ENCODE measurements at places on chromosomes 2 and 18.

DNA sequence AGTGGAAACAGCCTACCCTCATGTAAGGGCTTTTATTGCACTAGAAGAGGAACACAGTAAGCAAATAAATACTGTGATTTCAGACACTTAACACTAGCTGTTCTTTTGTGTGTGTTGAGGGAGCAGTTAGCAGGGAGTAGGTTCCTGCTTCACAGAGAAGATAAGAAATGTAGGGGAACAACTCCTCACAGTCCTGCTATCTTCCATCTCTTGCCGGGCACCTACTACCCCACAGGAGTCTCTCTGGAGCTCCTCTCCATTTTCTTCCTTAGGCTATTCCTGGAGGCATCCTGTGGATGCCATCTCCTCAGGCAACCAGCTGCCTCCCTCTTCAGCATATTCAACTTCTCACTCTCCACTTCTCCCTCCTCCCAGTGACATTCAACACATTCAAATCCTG, 145.0 kb downstream of the SRBD1 start:
- DNase-seq, result no peak

DNA sequence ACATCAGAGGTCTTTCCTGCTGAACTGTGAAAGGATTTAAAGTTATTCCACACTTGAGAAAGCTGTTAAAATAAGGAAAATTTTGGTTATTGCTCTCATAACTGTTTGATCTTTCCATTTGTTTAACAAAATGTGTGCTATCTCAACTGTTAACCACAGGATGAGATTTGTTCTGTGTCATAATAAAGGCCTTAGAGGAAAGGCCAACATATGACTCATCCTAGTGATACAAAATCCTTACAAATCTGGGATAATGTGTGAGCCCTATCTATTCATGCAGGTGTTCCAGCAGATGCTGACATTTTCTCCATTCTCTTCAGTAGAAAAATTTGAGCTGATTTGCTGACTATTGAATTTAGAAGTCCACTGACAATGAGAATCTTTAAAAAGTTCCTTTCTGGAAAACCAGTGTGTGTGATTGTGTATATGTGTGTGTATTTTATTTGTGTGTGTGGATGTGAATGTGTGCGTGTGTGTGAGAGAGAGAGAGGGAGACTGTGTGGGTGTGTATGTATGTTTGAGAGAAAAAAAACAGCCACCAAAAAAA, 1111.9 kb upstream of the GYPC start:
- no peak for DNase-seq

- no peak for DNase-seq
Observed at GRCh38 chr18:23650968-23651927, 11.5 kb downstream of the ANKRD29 start.

- no peak for DNase-seq
Observed at GRCh38 chr18:55768255-55768654, 180.3 kb upstream of the TCF4 start.

GRCh38 chr2:7899923-7900322, 781.9 kb upstream of the ID2 start:
- DNase-seq, result no peak

- no peak for DNase-seq
Observed at GRCh38 chr18:59033359-59033758, 106.3 kb upstream of the SEC11C start.

- DNase-seq, result no peak
Observed at GRCh38 chr2:26720322-26721114, 28.0 kb downstream of the KCNK3 start.

DNA sequence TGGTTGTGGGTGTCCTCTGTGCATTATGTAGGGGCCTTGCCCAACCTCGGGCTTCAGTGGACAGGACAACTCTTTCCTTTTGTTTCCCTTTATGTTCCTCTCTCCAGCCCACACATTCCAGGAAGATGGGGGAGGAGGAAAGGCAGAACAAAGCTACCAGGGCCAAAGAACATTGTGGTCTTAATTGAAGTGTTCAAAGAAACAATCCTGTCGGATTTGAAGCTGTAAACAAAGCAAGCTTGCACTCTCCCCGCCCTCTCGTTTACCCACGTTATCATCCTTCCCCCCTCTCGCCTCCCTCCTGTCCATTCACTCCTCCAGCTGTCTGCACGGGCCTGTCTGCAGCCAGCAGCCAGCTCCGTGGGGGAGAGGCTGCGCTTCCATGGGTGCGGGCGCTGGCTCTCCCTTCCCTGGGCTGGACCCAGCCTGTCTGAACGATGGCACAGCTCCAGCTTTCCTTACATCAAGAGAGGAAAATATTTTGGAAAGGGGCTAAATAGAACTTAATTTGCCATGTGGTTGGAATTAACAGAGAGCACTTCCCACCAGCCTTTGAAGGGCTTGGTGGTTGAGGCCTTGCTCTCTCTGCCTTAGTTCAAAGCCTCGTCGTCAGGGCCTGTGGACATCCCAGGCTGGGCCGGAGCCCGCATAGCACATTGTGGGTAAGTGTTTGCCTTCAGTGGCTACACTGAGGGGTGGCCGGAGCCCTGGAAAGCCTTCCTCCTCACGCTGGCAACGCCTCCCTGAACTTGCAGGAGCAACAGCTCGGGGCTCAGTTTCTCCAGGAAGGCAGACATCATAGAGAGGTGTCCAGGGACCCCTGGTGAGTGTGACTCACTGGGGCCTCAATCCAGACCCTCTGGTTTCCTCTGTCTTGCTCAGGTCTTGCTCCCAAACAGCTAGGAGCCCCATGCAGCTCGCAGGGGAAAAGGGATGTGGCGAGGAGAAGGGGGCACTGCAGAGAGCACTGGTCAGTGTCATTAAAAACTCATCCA, 60.6 kb upstream of the HS6ST1 start:
- no peak for DNase-seq

DNA sequence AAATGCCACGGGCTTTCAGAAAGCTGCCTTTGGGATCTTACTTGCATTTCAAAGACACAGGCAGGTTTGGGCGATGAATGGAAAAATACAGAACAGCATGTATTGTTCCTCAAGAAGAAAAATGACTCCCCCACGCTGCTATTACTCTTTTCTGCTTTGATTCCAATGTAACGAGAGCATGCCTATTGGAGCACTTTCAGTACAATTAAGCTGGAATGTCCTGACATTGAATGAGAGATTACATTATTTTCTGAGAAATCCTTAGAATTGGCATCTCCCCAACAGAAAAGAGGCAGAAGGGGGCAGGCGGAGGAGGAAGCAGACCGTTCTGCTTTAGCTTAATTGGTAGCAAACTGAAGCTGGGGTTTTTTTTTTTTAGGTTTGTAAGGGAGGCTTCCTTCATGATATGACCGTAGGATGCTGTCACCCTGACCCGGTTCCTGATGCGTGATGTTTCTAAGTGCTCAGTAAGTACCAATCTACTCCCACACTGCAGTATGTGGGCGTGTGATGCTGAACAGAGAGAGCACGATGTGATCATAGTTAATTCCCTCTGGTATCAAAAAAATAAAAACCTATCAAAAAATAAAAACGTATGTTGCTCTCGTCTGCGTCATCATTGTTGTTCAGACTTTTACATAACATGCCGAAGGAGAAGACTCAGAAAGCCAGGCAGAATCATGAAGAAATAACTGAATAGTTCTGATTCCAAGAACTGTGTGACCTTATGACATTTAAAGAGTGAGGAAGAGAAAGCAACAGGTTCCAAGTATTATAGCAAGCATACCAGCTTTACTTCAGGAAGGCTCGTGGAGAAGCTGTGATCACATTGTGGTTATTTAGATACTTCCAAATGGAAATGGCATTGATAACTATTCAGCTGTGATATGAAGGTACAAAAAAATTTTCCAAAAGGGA, 40.5 kb downstream of the LONRF2 start:
- DNase-seq, result no peak

DNA sequence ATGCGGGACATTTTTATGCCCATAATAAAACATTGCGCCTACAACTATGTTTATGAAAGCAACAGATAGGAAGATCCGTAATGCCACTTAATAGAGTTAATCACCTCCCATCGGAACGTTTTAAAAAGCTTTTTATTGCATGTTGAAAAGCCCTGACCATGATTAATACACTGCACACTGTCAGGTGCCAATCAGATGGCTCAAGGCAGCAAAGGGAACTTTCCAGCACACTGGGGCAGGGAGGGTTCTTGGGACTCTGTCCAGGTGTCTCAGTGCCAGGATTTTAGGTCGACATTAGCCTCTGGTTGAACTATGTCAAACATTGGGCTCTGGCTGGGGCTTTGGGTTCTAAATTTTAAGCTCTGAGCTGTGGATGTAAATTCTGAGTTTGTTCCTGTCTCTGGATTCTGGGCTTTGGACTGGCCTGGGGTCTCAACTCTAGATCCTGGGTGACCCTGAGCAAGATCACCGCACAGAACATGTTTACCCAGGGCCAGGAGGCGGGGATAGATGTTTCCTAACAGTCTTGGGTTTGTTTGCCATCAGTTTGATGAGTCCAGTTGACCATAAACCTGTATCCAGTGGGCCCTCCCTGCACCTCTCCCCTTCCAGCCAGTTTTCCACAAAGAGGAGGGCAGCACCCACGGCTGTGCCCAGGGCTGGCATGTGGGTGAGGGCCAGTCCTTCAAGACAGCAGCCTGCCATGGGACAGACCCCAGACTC, 262.7 kb downstream of the ATAD2B start:
- DNase-seq, result no peak

DNA sequence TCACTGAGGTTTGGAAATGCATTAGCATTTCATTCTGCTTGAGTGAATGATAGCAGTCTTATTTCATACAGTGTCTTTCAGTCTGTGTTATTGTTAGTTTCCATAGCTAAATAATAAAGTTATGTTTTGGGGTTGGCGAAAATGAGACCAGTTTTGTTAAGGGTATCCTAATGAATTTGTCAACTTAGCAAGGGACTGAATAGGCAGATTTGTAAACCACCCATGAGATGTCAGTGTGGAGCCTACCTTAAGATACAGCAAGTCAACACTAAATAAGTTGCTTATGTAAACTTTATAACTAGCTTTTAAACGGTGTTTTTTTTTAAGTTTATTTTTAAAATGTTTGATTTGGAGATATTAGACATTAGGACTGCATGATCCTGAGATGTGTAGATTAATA, 11.9 kb downstream of the NAPG start:
- DNase-seq, result no peak

- DNase-seq, result no peak
Observed at GRCh38 chr2:57602733-57603132, 443.9 kb upstream of the VRK2 start.

GRCh38 chr18:62518460-62519375, 4.1 kb upstream of the ZCCHC2 start:
- no peak for DNase-seq

DNA sequence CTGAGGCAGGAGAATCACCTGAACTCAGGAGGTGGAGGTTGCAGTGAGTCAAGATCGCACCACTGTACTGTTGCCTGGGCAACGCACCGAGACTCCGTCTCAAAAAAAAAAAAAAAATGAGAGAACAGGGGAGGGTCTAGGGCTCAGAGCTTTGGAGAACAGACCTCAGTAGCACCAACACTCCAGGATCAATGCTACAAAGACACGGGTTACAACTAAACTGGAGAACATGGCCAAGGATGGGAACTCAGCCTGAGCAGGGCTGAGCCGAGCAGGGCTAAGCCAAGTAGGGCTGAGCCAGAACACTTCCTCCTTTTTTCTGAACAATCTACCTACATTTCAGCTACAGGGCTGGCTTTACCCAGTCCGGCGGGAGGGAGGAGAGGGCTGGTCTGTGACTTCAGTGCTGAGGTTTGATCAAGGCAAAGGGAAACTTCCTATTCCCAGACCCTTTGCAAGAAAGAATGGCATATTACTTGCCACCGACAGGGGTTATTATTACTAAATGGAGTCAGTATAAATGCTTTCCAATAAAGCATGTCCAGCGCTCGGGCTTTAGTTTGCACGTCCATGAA, 2.9 kb upstream of the CASP8 start:
- DNase-seq, result no peak

DNA sequence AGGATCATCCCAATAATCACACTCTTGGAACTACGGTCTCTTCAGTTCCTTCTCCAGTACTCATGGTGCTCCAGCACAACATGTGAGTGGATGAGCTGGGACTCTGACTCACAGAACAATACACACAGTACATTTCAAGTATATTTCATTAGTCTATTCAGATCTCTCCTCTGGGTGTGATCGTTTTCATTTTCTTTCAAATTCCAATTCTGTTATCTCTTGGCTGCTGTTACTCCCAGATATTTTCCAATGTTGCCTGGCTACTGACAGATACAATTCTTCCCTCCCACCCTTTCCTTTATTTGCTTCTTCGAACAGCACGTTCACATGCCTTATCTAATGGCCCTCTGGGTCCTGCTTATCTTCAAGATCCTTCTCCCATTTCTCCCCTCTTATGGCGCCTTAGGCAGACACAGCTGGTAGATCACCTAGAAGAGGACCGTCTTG, 216.0 kb downstream of the ACKR3 start:
- DNase-seq, result no peak

DNA sequence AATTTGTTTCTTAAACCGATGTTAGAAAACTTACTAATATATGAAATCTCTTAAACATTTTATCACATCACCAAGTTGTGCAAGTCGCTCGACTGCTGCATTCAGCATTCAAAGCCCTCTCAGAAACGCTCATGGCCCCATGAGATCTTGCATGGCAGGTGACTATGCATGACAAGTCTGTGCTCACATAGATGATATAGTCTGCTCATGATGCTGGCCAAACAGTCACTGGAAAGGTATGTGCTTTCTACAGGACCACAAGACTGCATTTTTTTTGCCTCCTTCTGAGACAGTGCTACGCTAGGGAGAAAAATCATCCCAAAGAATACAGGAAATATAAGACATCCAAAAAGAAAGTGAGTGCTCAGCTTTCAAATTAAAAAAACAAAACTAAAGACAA, 98.3 kb upstream of the ZBTB14 start:
- DNase-seq, result no peak

- DNase-seq, result no peak
Observed at GRCh38 chr2:235768606-235769005, 274.8 kb downstream of the AGAP1 start.

- no peak for DNase-seq
Observed at GRCh38 chr18:23912356-23912755, 102.2 kb upstream of the TTC39C start.

GRCh38 chr2:138485019-138485418, 16.6 kb upstream of the SPOPL start:
- DNase-seq, result no peak

- DNase-seq, result no peak
Observed at GRCh38 chr2:37819186-37819585, 105.9 kb upstream of the RMDN2 start.

DNA sequence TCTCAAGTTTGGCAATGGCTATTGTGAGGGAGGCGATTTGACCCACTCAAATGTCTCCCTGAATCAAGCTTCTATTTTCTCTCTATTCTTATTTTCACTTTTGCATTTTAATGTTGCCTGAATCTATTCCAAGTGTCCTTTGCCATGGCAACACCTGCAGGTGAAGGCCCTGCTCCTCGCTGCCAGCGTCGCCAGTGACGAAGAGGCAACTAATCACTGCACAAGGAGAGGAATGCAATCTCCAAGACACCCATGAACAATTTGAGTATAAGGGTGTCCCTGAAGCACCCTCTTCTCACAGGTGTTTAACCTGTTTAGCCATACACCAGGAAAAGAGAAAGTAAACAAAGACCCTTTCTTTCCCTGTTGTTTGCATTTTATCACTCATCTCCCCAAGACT, 165.6 kb upstream of the VRK2 start:
- no peak for DNase-seq
